Chondrocyte (in vitro differentiated cells): ENCODE measurements at places on chromosomes 12 and 14. TPM values are rescaled to one million over a fixed set of nuclear protein-coding genes. Genes with fewer than 3 reads are reported as not detected.

SERPINA12 gene
- total RNA-seq: not detected in 3 replicates

- no peak overlapping the region for H3K27ac ChIP-seq
- no peak overlapping the region for H3K4me3 ChIP-seq
- no peak for DNase-seq
- peaks cover 8% of the 10 kb centered on the region for H3K4me1 ChIP-seq
- H3K27me3 ChIP-seq: no peaks in the 10 kb centered on the region
These were observed 176.4 kb downstream of the SLC38A4 start for GRCh38 chr12:46649433-46649832.

GRCh38 chr14:99616832-99617800, 13.1 kb upstream of the CCDC85C start:
- peaks cover 24% of the 10 kb centered on the region for H3K4me1 ChIP-seq
- no peaks in the 10 kb centered on the region for H3K27me3 ChIP-seq
- no peak for DNase-seq
- no peak overlapping the region for H3K27ac ChIP-seq

DNA sequence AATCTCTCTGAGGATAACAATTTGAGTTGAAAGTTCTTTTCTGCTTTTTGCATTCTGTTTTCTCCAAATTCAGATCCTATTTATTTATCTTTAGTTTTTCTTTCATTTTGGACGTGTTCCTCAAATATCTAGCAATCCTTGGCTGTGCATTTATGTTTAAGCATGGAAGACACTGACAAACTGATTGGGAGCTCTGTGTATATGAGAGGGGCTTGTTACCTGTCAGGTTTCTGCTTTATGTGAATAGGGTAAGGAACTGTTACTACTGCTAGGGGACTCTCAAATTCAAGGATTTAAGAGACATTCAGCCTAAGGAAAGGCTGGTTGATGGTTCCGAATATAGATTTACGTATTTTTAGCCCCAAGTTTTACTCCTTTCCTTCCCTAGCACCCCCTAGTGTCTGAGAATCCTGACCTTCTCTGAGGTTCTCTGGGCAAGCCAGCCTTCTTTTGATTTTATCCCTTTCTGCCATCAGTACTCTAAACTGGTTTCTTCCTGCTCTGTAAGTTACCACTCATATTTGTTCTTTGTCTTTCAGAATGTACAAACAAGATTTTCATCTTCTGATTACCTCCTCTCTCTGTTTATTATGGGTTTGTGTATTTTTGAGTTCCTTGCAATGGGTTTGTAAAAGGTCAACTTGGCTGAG, 30.5 kb downstream of the YLPM1 start:
- peaks cover 13% of the 10 kb centered on the region for H3K36me3 ChIP-seq
- no peak for DNase-seq
- no peaks in the 10 kb centered on the region for H3K27me3 ChIP-seq
- H3K4me1 ChIP-seq: peaks cover 29% of the 10 kb centered on the region

DNA sequence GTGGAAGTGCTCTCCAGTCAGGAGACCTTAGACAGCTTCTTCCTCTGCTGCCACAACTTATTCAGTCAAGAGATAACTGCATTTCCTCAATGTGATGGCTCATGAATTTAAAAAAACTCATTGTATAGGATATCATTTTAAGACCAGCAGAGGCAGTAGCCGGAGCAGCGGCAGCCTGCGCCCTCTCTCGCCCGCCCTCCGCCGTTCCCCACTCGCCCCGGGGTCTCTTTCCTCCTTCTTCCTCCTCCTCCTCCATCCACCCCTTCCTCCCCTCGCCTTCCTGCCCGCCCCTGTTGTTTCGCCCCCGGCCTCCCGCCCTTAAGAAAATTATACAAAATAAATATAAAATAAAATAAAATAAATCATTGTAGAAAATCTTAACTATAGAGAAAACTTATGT, 687.6 kb downstream of the FLRT2 start:
- peaks cover 4% of the 10 kb centered on the region for H3K4me1 ChIP-seq
- no peaks in the 10 kb centered on the region for H3K36me3 ChIP-seq
- DNase-seq: no peak
- H3K4me3 ChIP-seq: no peak overlapping the region
- no peak overlapping the region for H3K27ac ChIP-seq
- no peaks in the 10 kb centered on the region for H3K27me3 ChIP-seq

DNA sequence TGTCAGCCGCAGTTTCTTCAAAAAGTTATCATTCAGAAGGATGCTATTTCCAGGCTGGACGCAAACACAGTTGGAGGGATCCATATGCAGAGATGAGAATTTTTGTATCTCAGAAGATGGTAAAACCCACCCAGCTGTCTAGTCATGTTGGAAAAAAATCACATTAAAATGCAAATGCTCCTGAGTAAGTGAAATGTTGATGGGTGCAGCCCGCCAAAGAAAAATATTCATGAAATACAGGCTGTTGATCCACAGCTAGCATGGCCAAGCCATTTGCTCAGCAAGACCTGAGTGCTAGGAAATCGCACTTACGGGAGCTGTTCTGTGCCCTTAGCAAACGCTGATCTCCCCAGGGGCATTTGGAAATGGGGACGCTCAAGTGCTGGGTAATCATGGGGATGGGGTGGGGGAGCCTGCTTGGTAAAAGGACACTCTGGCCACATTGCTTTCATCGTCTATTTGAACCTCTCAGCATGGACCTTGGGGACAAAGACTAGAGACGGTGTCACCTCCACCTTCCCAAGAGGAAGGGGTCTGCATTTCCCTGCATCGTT, 25.7 kb downstream of the TUNAR start:
- no peak for DNase-seq
- no peak overlapping the region for H3K4me3 ChIP-seq
- no peaks in the 10 kb centered on the region for H3K4me1 ChIP-seq
- H3K27ac ChIP-seq: no peak overlapping the region
- H3K27me3 ChIP-seq: peaks cover 36% of the 10 kb centered on the region

DNA sequence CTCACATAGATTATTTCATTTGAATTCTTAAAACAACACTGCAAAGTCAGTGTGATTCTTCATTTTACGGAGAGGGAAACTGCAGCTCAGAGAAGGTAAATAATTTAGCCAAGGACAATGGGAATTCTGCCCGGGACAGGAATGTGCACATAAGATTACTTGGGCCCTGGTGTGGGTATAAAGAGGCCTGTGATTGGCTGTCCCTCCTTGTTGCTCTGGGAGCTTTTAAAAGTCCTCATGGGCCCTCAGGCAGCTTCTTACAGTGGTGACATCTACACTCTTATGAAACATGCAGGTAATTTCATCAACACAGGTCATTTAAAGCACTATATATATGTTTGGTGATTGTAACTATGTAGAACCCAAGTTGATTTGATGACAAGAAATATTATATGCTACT, 100.3 kb downstream of the ESR2 start:
- peaks cover 3% of the 10 kb centered on the region for H3K36me3 ChIP-seq
- H3K27ac ChIP-seq: no peak overlapping the region
- peaks cover 11% of the 10 kb centered on the region for H3K4me1 ChIP-seq
- no peak overlapping the region for H3K4me3 ChIP-seq
- no peaks in the 10 kb centered on the region for H3K27me3 ChIP-seq

- H3K27ac ChIP-seq: no peak overlapping the region
- no peak for DNase-seq
- no peaks in the 10 kb centered on the region for H3K27me3 ChIP-seq
- peaks cover 11% of the 10 kb centered on the region for H3K36me3 ChIP-seq
These were observed 25.4 kb downstream of the CLSTN3 start for GRCh38 chr12:7155471-7156034.
